ENCODE measurements at places on chromosomes 5 and 9.

DNA sequence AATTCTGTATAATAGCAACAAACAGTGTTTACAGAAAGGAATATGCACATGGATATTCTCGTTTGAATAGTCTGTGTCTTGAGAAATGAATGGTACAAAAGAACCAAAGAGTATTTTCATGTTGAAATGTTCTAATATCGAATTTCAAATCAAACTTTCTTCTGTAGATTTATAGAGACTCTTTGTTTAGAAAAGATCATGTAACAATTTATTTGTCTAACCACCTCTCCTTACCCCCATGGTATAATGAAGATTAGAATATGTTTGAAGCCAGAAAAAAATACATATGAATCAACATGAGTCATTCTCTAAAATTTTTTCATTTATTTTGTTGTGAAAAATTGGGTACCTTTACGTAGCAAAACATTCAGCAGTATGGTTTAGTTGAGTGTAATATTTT, 285.6 kb downstream of the PRR16 start:
- DNase-seq, result no peak

DNA sequence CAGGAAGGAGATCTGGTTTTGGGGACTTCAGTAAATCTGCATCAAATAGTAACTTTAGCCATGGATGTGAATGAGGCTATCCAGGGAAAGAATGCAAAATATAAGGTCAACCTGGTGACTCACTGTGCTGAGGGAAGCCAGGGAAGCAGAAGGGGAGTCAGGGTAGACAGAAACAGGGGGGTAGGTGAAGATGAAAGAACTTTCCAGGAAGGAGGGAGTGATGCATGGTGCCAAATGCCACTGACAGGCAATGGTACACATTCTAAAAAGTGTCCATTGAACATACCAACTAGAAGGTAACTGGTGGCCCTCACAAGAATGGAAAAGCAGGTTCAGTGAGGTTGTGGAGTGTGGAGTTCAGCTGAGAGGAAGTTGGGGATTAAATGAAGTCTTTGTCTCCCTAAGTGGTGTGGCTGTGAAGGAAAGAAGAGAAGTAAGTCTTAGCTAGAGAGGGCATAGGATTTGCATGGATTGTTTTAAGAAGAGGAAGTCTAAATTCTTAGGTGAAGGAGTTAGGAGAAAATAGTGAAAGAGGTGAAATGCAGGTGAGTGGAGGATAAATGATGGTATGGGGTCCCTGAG, 35.5 kb downstream of the PALM2AKAP2 start:
- DNase-seq, result no peak

- no peak for DNase-seq
Observed at GRCh38 chr5:93358176-93358575, 222.8 kb downstream of the NR2F1-AS1 start.

DNA sequence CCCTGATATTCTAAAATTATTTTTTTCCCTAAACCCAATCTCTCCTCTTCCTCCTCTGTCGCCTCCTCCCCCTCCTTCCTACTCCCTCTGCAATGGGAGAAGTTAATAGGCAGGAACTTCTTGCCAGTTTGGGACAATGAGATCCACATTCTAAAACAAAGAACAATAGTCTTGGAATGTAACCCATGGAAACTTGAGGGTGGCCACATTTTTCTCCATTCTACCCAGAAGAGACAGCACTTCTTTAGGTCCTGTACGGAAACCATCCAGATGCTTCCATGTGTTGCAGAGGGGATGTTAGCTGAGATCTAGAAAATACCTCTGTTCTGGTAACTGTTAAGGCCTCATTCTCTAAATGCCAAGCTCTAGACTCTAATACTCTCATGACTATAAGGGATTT, 10.0 kb downstream of the SPARC start:
- DNase-seq, result no peak

GRCh38 chr9:18703151-18703900, 229.4 kb downstream of the ADAMTSL1 start:
- DNase-seq, result no peak
